ENCODE measurements at places on chromosomes 3 and 15.

GRCh38 chr3:23547905-23548650 lies 257.7 kb upstream of the UBE2E1 start:
- no peak for DNase-seq

DNA sequence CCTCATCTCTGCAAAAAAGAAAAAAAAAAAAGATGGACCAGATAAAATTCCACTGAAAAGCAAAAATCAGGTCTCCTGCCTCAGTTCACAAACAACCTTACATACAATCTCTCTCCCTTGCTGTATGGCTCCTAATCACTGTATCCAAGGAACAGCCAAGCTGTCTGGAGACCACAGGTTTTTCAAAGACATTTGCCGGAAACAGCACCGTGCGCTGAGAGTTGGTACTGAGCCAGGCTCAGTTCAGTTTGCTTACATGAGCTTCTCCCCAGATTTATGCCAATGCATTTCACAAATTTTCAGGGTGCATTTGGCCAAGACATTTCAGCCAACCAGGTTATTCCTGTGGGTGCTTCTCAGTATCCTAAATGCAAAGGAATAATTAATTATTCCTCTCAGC lies 4.1 kb downstream of the ACP3 start:
- no peak for DNase-seq

DNA sequence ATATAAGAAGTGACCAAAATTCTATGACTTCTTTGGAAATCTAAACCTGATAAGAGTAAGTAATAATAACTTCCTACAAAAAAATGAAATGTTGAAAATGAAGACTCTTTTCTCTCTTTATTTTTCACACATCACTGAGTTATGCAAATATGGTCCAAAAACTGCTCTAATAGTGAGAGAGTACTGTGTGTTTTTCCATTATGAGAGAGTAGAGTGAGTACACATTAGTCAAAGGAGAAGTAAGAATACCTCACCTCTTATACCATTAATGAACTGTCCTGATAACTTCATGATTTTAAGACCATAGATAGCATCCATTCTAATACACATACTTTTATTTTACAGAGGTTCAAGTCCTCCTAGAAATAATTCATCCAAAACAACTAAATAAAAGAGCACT lies 1310.2 kb downstream of the SI start:
- no peak for DNase-seq

- DNase-seq = no peak
Observed at GRCh38 chr3:65944252-65944651, 94.5 kb downstream of the MAGI1 start.

DNA sequence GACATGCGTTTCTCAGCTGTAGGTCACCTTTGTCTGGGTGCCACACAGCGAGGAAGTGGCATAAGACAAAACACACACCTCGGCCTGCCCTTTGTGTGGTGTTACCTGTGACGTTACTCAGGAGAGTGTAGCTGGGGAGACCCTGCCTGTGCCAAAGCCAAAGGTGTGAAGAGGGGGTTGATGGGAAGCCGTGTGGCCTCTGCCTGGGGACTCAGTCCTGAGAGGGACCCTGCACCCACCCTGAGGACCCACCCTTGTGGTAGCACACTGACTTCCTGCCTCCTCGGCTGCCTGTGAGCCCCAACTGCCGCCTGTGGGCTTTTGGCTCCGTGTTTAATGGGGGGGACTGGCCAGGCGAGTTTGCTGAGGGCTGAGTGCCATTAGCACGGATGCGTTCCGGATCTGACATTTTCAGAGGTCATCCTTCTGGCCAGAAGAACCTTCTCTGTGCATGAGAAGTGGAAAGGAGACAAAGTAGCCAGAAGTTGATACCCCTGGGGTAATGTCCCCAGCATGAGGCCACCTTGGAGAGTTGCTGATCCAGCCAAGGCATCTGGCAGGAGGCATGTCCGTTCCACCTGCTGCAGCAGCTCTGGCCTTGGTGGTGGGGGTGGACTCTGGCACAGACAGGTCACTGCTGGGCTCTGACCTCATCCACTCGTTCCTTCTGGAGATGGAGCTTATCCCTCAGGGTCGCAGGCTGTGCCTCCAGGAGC lies 51.8 kb upstream of the FURIN start:
- no peak for DNase-seq

GRCh38 chr3:65808407-65808806 lies 230.3 kb downstream of the MAGI1 start:
- DNase-seq = no peak

DNA sequence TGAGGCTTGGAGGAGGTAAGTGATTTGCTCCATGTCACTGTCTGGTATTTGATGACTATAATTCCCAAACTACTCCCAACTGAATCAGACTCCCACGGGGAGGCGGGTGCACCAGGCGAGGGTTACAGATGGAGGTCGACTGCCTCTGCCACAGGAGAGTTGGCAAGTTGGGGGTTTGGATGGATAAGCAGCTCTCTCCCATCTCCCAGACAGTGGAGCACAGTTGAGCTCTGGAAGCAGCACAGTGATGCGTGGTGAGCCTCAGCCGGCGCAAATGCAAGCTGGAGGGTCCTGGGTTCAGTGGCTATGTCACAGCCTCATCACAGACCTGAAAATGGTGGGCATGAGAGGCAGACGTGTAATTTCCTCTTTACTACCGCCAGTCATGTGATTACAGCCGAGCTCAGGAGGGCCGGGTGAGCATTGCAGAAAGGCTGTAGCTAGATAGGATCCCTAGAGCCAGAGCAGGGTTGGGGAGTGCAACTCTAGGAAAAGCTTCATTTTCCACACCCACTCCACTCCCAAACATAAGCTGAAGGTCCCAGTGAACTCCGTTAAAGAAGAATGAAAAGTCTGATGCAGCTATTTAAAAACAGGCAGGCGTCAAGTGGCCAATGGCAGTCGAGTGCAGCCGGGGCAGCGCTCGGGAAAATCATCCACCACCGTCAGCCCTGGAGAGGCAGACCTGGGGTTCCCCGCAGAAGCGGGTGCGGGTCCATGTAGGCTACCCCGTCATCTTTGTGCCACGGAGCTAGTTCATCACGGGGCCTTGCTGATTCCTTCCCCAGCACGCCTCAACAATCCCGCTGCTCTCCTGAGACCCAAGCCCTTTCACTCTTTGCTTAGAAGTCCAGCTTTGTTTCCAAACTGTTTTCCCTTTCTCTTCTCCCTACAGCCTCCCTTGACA lies 33.3 kb upstream of the VPS8 start:
- DNase-seq = no peak

DNA sequence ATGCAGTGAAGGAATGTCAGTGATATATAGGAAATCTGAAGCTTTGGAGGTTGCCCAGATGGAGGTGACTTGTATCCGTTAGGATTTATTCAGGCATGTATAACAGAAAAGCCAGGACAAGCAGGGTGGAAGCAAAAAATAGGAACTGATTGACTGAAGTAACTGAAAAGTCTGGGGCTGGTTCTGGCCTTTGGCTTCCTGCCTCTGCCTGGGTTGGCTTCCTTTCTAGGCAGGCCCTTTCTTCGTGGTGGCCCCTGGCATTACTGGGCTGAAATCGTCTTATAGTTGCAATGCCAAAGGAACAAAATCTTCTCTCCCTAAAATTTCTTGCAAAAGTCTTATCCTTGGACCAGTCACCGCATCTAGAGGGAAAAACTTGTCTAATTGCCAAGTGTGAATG lies 386.1 kb downstream of the PTPRG start:
- DNase-seq = no peak

GRCh38 chr3:113873814-113874526 lies 35.4 kb downstream of the GRAMD1C start:
- no peak for DNase-seq

DNA sequence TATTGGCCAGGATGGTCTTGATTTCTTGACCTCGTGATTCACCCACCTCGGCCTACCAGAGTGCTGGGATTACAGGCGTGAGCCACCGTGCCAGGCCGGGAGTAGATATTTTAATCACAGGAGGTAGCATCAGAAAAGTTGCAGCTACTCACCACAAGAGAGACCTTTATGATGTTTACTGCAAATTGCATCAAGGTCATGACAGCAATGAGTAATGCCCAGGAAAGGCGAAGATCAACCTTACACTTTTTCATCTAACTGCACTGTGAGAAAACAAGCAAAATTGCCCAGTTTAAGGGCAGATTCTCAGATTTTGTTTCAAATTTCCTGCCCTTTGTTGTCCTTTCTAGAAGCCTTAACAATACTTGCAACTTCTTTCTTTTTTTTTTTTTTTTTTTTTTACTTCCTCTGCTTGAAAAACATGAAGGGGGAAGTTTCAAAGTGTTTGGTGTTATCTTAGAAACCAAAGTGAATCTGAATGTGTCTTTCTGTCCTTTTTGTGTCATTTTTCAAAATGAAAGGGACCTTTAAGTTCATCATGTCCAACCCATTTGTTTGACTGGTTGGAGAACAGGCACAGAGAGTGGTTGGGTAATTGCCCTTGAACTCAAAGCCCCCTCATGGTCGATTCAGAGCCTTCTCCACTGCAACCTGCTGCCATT lies 25.0 kb downstream of the TGFBR2 start:
- DNase-seq = no peak

DNA sequence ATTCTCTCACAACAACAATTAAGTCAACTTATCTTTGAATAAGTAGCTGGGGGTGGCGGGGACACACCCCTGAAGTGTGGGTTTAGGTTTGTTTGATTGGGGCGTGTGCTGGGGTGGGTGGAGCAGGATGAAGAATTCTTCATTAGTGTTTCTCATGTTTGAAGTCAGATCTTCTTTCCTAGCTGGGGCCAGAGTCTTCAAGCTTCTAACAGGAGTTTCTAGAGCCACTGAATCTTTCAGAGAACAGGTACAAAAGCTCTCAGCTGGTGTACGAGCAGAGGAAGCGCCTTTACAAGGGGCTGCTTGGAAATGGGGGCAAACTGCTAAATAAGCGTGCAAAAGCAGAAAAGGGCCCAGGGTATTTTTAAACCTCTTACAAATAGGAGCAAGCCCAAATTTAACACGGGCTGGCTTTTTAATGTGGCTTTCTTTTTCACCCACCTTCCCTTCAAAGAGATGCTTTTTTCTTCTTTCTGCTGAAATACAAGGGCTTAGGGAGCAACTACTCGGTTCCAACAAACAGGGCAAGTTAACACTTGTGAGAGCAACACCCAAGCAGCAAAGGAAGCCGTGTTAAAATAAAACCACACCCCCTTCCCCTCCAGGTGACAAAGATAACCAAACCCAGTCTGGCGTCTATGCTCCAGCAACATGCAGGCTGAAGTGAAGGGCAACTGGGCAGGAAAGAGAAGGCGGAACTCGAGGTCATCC lies 86.9 kb upstream of the RASGRP1 start:
- peak; percentile 46 for DNase-seq

DNA sequence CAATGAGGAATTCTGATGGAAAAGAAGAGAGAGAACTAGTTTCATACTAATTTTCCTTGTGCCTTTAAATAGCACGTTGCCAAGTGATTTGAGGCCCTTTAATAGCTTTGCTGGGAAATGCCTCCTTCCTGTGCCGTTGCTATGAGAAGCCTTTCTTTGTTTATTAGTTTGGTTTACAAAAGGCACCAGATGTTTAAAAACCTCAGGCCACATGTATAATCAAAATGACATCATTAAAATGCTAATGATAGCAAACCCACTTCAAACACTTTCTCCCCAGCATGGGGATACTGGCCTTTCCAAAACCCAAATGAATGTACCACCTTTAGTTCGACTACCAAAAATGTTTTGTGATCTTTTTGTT lies 50.0 kb upstream of the TBC1D23 start:
- DNase-seq = no peak

- DNase-seq = no peak
Observed at GRCh38 chr3:175015056-175015635, 156.0 kb downstream of the NAALADL2 start.

GRCh38 chr3:46271209-46271745 lies 29.0 kb downstream of the CCR3 start:
- no peak for DNase-seq

- DNase-seq = no peak
Observed at GRCh38 chr3:13280811-13281506, 139.2 kb downstream of the NUP210 start.

GRCh38 chr15:53872410-53872809 lies 105.8 kb upstream of the UNC13C start:
- DNase-seq = no peak

DNA sequence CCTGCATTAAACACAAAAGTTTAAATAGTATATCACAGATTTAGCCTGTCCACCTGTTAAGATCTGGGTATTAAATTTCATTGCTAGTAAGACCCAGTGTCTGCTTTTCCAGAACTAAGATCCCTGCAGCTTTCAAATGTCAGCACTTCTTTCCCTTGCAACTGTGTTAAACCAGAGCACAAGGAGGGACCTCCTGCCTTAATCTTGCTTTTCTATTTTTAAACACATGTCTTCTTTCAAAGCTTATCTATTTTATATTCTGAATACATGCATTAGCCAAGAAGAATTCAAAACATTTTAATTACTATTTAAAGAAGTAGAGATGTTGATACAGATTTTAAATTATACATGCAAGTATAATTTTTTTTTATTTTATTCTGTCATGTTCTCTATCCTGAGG lies 315.1 kb downstream of the ARPP21 start:
- DNase-seq = no peak

GRCh38 chr3:167575000-167575600 lies 78.6 kb downstream of the WDR49 start:
- DNase-seq = no peak

GRCh38 chr3:107392549-107393165 lies 15.4 kb downstream of the CCDC54 start:
- no peak for DNase-seq

DNA sequence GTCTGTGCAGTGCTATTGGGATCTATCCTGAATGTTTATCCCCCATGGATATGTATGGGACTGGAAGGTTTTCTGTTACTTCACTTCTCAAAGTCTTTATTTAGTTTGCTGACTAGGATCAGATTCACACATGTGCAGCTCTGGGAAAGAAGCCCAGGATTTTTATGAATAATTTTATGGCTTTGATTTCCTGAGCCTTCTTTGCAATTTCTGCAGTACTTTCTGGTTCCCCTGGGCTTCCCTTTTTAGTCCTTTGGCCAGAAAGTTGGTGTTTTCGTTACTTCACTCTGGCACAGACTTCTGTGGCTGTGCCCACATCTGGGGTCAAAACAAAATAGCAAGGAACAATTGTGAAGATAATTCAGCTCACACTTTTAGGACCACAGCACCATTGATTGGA lies 721.0 kb downstream of the OTOL1 start:
- no peak for DNase-seq

DNA sequence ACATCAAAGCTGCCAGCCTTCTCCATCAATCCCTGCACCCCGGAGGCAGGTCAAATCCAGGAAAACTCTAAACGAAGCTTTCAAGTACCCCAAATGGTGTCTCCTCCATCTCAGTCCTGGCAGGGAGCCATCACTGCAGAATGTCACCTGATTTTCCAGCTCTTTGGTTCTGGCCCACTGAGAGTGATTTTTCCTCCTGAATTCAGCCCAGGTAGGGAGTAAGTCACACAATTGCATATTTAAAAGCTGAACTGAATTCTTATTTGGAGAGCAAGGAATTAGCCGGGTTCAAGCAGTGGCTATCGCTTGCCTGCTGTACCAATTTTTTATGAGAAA lies 5.3 kb downstream of the RFTN1 start:
- DNase-seq = no peak

DNA sequence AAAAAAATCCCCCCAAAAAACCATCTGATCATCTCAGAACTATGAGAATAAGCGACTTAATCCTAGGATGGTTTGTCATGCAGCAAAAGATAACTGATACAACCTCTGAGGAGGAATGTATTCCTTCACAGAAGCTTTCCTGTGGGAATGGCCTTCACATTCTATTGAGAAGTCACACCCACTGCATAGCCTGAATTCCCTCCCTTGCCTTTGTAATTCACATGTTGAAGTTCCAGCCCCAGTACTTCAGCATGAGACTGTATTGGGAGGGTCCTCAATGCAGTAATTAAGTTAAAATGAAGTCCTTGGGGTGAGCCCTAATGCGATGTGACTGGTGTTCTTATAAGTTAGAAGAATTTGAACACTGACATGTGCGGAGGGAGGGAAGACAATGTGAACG lies 395.2 kb downstream of the TUSC7 start:
- no peak for DNase-seq

- DNase-seq = no peak
Observed at GRCh38 chr3:193971966-193972365, 164.0 kb upstream of the HES1 start.
